ENCODE measurements at places on chromosomes 6 and 20. TPM values are rescaled to one million over a fixed set of nuclear protein-coding genes. Genes with fewer than 3 reads are reported as not detected.

GRCh38 chr6:34242252-34243130 is 5.8 kb downstream of the HMGA1 start:
- DNase-seq = no peak

Gene DPPA5
- total RNA-seq = not detected

DNA sequence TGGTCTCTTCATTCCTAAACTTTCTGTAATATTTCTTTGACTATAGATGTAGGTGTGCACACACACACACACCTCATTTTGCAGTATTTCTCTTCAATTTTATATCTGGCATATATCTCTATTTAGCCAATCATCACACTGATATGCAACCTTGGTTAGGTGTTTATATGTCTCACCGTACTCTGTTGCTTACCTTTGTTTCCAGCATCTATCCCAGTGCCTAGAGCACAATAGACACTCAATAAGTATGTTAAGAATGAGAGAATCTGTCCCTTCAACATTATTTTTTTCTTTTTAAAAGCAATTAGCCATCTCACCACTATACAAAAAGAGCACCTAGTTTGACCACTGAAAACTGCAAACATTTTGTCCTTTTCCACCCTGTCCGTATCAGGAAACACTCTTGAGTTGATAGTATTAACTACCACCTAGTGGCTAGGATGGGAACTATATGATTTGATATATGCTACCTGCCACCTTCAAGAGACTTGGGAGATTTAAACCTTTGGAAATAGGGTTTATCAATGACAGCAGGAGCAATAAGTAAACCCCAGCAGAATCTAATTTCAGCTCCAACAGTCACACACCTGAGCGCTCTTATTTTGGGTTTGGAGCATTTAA is 48.7 kb upstream of the RSPO3 start:
- DNase-seq = no peak

Gene GPRC6A
- not detected for total RNA-seq

Gene OPRL1
- total RNA-seq = 1.7 TPM

Data from activated T-cell treated with anti-CD3 and anti-CD28 coated beads, Interleukin-2, amount 50 U/mL, for 72 hours (primary cell).